ENCODE measurements at places on chromosomes 4 and X. TPM values are rescaled to one million over a fixed set of nuclear protein-coding genes. Genes with fewer than 3 reads are reported as not detected.

AMER1 gene
- 1.3 TPM for polyA plus RNA-seq

- DNase-seq, result no peak
Observed at GRCh38 chrX:93868289-93868965, 194.4 kb downstream of the FAM133A start.

SCML2 gene
- 1.1 TPM for polyA plus RNA-seq

NUDT10 gene
- polyA plus RNA-seq, result 0.91 TPM

DNA sequence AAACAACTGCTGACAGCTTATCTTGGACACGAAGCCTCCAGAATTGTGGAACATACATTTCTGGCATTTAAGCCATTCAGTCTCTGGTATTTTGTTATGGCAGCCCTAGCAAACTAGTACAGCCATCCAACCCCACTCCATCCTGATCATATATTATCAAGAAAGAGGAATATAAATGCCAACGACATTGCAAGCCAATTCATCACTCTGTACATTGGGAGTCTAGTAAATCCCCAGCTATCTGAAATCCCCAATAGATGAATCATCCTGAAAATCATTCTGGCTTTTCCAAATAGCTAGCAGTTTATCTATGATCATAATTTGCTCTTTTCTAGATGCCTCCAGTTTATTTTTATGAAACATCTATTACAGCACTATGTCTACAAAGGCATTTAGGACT lies 41.1 kb downstream of the FRMD7 start:
- DNase-seq, result no peak

DNA sequence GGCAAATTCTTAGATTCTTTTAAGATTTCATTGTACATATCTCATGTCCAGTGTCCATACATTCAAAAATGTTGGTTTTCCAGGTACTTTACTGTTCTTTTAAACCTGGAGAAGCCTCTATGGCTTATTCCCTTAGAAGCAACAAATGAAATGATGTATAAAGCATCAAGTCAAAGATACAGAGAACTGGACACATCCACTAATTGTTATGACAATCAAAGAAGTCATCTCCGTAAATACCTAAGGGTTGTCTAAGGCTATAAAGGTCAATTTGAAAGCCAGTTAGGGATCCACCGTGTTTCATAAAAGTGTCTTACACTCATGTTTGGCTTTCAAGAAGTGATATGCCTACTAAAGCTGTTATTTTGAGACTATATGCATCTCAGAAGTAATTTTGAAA lies 32.4 kb downstream of the UBE2D3 start:
- no peak for DNase-seq

VCX3B gene
- polyA plus RNA-seq, result not detected

- no peak for DNase-seq
Observed at GRCh38 chr4:141814499-141814898, 178.1 kb downstream of the IL15 start.

GAGE2A gene
- not detected for polyA plus RNA-seq

DNA sequence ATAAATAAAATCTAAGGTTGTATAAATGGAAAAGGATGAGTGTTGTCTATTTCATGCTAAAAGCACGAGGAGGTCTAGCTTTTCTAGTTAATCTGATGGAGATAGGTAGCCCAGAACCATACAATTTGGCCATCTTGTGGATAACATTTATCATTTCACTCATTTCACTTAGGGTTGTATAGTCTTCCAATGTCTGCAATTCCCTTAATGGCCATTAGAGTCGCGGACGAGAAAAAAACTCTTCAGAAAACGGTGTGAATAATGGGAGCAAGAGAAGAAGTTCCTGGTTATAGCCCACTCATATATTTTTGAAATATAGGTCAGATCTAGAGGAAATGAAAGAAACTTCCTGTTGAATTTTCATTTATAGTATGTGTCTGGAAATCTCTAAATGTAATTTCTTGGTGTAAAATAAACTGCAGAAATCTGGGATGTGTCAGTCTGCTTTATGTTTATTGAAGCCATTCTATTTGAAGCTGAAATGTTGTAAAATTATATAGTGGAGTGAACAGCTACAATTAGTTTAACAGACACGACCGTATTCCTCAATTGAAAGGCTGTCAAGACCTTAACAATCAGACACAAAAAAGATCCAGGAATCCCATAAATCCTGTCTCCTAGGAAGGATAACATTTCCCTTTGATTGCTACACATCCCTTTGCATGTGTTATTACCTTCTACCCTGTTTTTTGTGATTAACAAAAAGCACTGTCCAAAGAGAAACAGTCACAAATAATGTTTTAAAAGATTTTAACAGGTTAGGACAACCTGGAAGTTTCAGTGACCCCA lies 47.7 kb upstream of the MGST2 start:
- DNase-seq, result no peak

CFI gene
- polyA plus RNA-seq, result 0.12 TPM

DNA sequence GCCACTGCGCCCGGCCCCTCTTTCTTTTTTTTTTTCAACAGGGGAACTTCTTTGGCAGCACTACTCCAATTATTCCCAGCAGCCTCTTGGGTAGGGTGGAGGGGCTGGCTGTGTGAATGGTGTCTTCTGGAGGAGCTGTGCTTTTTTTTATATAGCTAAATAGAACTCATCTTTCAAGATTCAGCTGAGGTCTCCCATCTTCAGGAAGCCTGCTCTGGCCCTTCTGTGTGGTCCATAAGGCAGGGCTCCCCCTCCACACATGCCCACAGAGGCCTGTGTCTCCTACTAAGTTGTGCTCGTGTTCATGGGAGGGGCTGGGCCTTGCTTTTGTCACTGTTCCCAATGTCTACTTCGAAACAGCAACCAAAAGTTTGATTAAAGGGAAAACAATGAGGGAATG lies 116.8 kb downstream of the AFAP1 start:
- DNase-seq, result no peak

GRCh38 chrX:53606456-53606855 lies 80.1 kb downstream of the HUWE1 start:
- DNase-seq, result no peak

- no peak for DNase-seq
Observed at GRCh38 chrX:51024106-51024696, 113.7 kb downstream of the BMP15 start.

KLB gene
- polyA plus RNA-seq, result not detected

DNA sequence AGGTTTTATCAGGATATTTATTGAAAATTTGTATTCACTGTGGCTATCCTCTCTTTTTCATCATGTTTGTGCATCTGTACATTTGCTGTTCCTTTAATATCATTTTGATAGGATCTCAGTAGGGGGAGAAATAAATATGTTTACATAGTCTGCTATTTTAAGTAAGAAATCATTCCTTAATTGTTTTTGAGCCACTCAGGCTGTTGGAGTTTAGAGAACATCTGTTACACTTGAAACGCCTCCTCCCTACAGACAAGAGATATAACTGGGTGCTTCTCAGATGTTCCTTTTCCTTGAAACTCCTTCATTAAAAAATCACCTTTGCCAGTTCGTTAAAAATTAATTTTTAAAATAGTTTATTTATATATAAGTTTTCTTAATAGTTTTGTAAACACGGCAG lies 59.4 kb downstream of the QRFPR start:
- DNase-seq, result no peak

APLN gene
- polyA plus RNA-seq, result 0.72 TPM

- DNase-seq, result peak; percentile 22
Observed at GRCh38 chr4:113872426-113873260, 106.8 kb downstream of the ARSJ start.

- peak; percentile 2 for DNase-seq
Observed at GRCh38 chrX:14354521-14354920, 174.8 kb upstream of the GLRA2 start.

DNA sequence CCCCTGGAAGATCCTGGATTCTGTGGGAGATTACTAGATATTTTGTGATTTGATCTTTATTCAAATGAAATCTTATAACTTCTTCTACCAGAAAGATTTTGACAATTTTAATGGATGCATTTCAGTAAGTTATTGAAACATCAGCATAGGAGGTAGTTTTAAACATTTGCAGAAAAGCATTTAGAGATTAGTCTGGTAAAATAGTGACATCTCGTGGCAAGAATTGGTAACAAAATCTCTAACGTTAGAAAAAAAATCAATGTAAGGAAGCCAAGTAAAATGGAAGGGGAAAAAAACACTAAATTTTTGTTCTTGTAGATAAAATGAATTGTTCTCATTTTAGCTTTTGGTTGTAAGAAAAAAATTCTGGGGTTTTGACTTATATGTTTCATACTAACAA lies 73.3 kb downstream of the TASL start:
- peak; percentile 41 for DNase-seq

MSANTD1 gene
- polyA plus RNA-seq, result 0.07 TPM

UCP1 gene
- not detected for polyA plus RNA-seq

DNA sequence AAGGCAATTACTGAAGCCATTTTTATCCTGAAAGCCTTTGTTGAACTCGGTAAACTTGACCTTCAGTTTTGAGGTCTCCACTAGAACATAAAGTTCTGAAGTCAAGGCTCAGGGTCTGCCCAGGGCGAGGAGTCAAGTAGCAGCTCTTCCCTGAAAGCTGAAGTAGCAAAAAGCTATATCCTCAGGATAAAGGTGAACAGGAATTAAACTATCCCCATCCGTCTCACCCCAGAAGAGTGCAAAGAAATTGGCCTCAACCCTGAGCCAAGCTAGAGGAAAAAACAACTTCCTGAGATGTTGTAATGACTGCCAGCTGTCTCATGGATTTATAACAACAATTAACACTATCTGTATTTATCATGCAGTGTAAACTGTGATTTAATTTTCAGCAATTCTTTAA lies 590.8 kb downstream of the SPRY1 start:
- no peak for DNase-seq

GRCh38 chrX:79153348-79153747 lies 8.9 kb downstream of the GPR174 start:
- DNase-seq, result no peak

DNA sequence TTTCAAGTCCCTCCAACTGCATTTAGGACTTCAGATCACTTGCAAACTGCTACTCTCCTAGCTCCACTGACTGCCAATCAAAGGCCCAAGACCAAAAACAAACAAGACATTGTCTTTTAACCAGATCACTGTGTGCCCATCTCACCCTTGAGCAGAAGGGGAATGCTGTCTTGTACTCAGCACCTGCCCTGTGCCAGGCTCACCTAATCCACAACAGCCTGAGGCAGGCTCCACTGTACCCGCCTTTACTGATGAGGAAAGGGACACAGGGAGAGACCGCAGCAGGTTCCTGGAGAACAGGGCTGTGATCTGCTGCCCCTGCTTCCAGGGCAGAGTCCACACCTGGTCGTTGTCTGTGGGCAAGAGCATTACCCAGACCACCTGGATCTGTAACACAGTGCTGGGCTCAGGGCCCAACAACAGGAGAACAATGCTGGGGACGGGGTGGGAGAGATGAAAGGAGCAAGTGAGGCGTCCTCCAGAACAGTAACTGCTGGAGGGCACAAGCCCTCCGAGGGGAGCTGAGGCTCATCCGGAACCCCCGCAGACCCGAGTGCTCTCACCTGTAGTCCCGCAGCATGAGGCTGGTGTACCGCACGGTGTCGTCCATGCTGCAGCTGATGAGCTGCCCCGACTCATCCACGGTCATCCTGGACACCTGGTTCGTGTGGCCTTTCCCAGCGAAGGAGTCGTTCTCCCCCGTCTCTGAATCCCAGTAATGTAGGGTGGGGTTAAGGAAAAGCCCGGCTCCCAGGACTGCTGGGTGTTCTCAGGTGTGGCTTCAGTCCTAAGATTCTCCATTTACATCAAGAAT lies 33.9 kb downstream of the WDR1 start:
- no peak for DNase-seq

DNA sequence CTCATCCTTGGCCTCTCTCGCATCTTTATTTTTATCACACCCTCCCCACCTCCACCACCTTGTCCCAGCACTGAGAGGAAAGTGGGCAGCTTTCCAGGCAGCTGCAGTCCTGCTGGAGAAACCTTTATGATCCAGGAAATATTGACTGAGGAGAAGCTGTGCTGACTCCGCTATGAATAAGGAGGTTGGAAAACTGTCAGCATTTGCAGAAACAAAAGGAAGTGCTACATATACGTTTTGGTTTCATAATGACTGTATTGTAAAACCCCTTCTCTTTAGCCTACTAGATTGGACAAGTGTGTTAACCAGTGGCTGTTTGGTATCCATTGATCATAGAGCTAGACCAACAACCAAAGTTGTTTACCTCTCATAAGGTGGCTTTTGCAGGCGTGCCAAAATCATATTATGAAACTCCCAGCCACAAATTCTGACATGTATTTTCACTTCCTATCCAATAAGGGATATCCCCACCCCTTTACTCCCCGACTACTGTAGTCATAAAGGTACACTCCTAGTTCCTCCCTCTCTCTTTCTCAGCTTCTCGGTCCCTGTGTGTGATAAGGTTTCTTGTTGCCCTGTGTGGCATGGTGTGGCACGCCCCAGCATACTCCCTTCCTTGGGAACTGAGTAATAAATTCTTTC lies 88.4 kb downstream of the GPR143 start:
- peak; percentile 64 for DNase-seq

GRCh38 chr4:179871726-179872125 lies 2371.5 kb upstream of the TENM3 start:
- no peak for DNase-seq

PDE5A gene
- polyA plus RNA-seq, result 71.5 TPM

ZNF280C gene
- 3.1 TPM for polyA plus RNA-seq

Measured in IMR-90 (cell line).